ENCODE measurements at places on chromosomes 13 and 19. TPM values are rescaled to one million over a fixed set of nuclear protein-coding genes. Genes with fewer than 3 reads are reported as not detected.

DNA sequence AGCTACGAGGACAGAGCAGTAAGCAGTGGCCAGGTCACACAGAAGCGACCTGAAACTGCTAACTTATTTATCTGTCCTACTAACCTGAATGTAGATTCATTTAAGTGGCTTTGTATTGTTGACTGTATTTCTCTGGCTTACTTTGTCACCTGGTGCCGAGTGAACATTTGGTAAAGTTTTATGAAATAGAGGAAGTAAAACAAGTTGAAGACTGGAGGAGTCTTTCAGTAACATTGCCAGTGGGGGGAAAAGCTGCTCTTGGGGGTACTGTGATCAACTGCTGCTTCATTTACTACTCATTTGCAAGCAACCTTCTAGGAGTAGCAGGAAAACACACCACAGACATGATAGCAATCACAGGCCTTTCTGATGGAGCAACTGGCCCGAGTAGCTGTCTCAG, 615.0 kb downstream of the FGF9 start:
- DNase-seq, result no peak
- no peak overlapping the region for H3K27ac ChIP-seq
- H3K4me1 ChIP-seq, result no peaks in the 10 kb centered on the region
- no peaks in the 10 kb centered on the region for H3K36me3 ChIP-seq

DNA sequence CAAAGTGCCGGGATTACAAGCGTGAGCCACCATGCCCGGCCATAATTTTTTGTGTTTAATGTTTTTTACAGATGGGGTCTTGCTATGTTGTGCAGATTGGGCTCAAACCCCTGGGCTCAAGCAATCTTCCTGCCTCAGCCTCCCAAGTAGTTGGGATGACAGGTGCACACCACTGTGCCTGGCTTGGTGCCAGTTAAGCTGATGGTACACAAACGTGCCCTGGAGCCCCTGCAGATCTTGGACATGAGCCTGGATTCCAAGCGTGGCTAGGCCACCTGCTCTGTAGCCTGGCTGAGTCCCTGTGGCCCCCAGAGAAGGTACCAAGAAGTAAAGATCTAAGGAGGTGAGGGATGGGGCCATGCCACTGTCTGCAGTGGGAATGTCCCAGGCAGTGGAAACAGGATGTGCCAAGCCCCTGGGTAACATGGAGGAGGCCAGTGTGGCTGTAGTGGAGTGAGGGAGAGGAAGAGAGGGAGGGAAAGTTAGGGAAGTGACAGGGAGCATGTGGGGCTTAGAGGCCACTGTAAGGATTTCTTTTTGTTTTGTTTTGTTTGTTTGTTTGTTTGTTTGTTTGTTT, 7.0 kb downstream of the PRODH2 start:
- no peaks in the 10 kb centered on the region for H3K36me3 ChIP-seq
- H3K27ac ChIP-seq, result no peak overlapping the region
- no peaks in the 10 kb centered on the region for H3K4me1 ChIP-seq
- no peaks in the 10 kb centered on the region for H3K27me3 ChIP-seq
- no peak for DNase-seq

DNA sequence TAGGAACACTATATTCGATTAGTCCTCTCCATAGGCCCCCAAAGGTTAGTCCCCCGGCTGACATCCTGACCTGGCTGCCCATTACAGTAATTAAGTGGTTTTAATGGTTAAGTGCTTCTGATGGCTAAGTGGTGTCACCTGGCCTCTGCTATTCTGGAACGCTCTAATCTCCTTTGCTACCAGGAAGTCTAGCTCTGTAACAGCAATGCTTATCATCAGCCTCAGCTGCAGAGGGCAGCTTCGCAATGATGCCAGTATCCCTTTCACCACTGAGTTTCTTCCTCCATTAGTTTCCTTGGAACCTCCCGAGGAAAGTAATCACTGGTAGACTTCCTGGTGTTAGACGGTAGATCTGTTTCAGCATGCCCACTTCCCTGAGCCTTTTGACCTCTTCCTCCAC, 8.6 kb upstream of the RNF6 start:
- H3K4me1 ChIP-seq, result no peaks in the 10 kb centered on the region
- no peak overlapping the region for H3K4me3 ChIP-seq
- H3K27ac ChIP-seq, result no peak overlapping the region
- no peaks in the 10 kb centered on the region for H3K27me3 ChIP-seq

GRCh38 chr13:100634696-100635095, 39.9 kb downstream of the TMTC4 start:
- H3K4me1 ChIP-seq, result no peaks in the 10 kb centered on the region
- no peak for DNase-seq
- H3K27me3 ChIP-seq, result no peaks in the 10 kb centered on the region

GRCh38 chr19:53875602-53876325, 6.2 kb upstream of the PRKCG start:
- DNase-seq, result no peak
- H3K27me3 ChIP-seq, result no peaks in the 10 kb centered on the region
- peaks cover 24% of the 10 kb centered on the region for H3K36me3 ChIP-seq
- H3K27ac ChIP-seq, result no peak overlapping the region
- no peak overlapping the region for H3K4me3 ChIP-seq

DNA sequence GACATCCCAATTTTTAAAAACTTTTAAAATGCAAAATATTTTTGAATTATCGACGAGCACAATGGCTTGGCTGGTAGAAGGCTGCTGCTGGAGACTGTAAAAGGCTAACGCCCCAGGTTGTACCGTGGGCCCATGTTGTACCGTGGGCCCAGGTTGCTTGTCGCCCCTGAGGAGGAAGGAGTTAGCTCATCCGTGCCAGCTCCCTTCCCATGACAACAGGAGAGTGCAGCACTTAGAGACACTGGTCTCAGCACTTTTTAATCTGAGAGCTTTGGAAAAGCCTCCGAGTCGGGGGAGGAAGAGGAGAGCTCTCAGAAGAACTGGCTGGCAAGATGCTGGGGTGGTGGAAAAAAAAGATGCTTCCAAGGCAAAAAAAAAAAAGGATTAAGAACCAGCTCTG, 50.3 kb upstream of the CACNA1A start:
- H3K4me3 ChIP-seq, result no peak overlapping the region
- H3K4me1 ChIP-seq, result no peaks in the 10 kb centered on the region
- H3K36me3 ChIP-seq, result no peaks in the 10 kb centered on the region
- no peaks in the 10 kb centered on the region for H3K27me3 ChIP-seq
- no peak for DNase-seq
- H3K27ac ChIP-seq, result no peak overlapping the region

DNA sequence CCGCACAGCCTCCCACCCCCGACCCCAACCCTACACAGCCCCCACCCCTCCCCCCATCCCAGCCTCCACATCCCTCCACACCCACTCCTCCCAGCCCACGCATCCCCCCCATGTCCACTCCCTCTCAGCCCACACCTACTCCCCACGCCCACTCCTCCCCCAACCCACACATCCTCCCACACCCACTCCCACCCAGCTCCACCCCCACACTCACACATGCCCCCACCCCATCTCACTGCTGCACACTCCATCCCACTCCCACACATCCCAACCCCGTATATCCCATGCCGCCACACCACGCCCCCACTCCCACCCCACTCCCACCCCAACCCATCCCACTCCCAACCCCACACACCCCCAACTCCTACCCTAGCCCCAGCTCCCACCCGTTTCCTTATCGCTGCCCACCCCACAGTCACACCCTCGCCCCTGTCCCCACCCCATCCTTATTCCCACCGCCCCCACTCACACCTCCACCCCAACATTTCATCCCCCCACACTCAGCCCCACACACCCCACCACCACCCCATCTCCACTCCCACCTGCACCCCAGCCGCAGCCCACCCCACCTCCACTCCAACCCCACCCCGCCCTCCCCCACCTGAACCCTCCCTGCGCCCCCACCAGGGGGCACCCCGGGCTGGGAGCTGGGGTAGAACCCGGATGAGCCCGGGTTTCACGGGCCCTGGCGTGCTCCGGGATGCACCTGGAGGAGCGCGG, 809 bp downstream of the TDRD12 start:
- no peak overlapping the region for H3K4me3 ChIP-seq
- no peaks in the 10 kb centered on the region for H3K4me1 ChIP-seq
- H3K27me3 ChIP-seq, result no peaks in the 10 kb centered on the region
- no peak for DNase-seq
- H3K36me3 ChIP-seq, result peaks cover 1% of the 10 kb centered on the region

DNA sequence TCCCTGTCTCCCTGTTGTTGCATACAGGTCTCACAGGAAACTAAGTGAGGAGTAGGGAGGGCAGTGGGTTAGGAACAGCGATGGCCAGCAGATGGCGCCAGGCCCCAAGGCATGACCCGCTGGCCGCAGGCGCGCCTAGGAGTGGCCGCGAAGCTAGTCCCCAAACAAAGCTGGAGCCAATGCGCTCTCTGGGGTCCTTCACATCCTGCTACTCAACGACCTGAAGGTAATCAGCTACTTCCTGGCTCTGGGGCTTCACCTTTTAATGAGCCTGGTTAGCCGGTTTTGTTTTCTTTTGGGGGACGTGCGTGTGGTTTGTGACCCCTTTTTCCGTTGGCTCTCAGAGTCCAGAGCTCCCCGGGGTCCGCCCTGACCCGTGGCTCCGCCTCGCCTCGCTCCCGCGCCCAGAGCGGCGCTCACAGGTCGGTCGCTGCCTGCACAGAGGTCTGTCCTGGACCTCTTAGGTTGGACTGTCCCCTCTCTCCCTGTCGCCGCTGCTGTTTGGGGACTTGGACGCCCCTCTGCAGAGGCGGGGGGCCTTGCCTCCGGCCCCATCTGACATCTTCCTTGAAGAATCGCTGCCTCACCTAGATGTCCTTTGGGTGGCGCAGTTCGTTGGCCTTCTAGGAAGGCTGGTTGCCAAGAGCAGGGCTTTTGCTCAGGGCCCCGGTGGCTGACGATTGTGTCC, 62.2 kb upstream of the GTF3A start:
- peak overlapping the region; percentile 38 for H3K4me3 ChIP-seq
- peak; percentile 94 for DNase-seq

GRCh38 chr13:76014406-76015318, 378.5 kb downstream of the LMO7 start:
- H3K36me3 ChIP-seq, result no peaks in the 10 kb centered on the region
- no peaks in the 10 kb centered on the region for H3K27me3 ChIP-seq
- no peak overlapping the region for H3K27ac ChIP-seq
- no peak for DNase-seq

DNA sequence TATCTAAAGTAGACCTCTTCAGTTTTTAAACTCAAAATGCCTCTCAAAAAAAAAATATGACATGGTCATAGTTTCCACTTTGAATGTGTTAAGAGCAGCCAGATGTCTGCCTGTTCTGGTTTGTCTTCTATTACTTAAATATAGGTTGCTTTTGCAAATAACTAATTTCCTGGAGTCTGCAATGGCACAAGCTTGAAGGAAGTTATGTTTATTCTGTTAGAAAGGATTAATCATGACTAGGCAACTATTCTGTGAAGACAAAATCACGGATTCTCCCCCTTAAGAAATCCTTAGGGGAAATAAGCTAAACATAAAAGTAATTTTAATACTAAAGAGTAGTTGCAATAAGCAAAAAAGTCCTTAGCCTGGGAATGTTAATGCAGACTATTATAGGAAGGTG, 26.3 kb downstream of the SKA3 start:
- DNase-seq, result no peak
- H3K36me3 ChIP-seq, result peaks cover 20% of the 10 kb centered on the region
- H3K27ac ChIP-seq, result no peak overlapping the region
- no peaks in the 10 kb centered on the region for H3K27me3 ChIP-seq

GRCh38 chr13:67769063-67769986, 539.2 kb upstream of the PCDH9 start:
- no peaks in the 10 kb centered on the region for H3K36me3 ChIP-seq
- no peaks in the 10 kb centered on the region for H3K27me3 ChIP-seq
- no peaks in the 10 kb centered on the region for H3K4me1 ChIP-seq
- peak; percentile 63 for DNase-seq

DNA sequence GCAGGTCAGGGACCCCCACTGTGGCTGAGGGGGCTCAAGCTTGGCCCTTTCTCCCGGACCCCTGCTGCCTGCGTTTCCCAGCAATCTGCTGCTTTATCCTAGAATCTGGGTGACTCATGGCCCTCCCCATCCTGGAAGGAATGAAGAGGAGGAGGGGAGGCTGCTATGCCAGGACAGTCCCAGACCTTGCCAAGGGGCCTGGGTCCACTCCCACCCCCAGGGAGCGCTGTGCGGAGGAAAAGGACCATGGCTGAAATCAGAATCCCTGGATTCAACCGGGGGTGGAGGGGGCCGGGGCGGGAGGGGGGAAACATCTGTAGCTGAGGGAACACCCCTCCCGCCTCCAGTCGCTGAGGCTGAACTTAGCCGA, 20.5 kb downstream of the ZNF114 start:
- peaks cover 6% of the 10 kb centered on the region for H3K4me1 ChIP-seq
- DNase-seq, result no peak
- H3K36me3 ChIP-seq, result peaks cover 10% of the 10 kb centered on the region
- no peak overlapping the region for H3K4me3 ChIP-seq
- no peaks in the 10 kb centered on the region for H3K27me3 ChIP-seq
- H3K27ac ChIP-seq, result no peak overlapping the region

DNA sequence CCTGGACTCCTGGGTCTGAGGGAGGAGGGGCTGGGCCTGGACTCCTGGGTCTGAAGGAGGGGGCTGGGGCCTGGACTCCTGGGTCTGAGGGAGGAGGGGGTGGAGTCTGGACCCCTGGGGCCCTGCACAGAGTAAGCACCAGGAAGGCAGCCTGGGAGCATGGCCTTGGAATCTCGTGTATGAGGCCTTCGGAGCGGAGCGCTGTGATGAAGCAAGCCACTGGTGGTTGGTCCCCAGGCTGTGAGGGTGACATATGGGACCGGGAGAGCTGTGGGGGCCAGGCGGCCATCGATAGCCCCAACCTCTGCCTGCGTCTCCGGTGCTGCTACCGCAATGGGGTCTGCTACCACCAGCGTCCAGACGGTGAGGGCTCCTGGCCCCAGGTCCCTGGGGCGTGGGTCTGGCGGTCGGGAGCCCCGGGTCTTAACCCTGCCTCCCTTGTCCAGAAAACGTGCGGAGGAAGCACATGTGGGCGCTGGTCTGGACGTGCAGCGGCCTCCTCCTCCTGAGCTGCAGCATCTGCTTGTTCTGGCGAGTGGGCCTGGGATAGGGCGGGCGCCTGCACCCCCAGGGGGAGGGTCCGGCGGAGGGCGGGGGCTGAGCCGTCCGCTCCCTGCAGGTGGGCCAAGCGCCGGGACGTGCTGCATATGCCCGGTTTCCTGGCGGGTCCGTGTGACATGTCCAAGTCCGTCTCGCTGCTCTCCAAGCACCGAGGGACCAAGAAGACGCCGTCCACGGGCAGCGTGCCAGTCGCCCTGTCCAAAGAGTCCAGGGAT, 918 bp downstream of the TMEM190 start:
- no peaks in the 10 kb centered on the region for H3K27me3 ChIP-seq
- H3K27ac ChIP-seq, result no peak overlapping the region
- H3K4me1 ChIP-seq, result peaks cover 7% of the 10 kb centered on the region
- H3K36me3 ChIP-seq, result no peaks in the 10 kb centered on the region
- no peak overlapping the region for H3K4me3 ChIP-seq
- DNase-seq, result no peak

GRCh38 chr13:45879666-45880065, 28.1 kb upstream of the SIAH3 start:
- H3K4me3 ChIP-seq, result no peak overlapping the region
- H3K27me3 ChIP-seq, result no peaks in the 10 kb centered on the region
- H3K4me1 ChIP-seq, result no peaks in the 10 kb centered on the region
- no peaks in the 10 kb centered on the region for H3K36me3 ChIP-seq
- no peak overlapping the region for H3K27ac ChIP-seq
- DNase-seq, result no peak

The CCDC8 gene
- 6.0 TPM for total RNA-seq

The FXYD1 gene
- total RNA-seq, result 17.9 TPM

The C19orf25 gene
- total RNA-seq, result 40.6 TPM

All from upper lobe of left lung (tissue), 6 donors.